T-helper 1 cell (primary cell): ENCODE measurements at places on chromosomes 3 and 15.

DNA sequence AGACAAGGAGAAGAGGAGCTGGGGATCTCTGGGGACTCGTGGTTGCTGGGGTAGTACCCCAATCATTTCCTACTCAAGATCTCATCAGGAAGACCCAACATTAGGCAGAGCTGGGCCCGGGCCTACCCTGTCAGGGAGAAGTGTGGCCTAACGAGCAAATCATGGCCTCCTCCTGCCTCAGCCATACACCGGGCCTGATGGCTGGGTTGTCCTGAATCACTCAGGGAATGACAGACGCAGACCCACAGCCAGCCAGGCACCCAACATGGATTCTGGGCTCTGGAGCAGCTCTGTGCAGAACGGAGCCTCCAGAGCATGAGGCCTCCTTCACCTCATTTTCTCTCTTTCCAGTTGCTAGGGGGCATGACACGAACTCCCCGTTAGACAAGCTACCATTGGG, 19.7 kb downstream of the ITGA11 start:
- no peak for DNase-seq

GRCh38 chr3:162138509-162138908, 641.9 kb downstream of the OTOL1 start:
- DNase-seq: no peak

DNA sequence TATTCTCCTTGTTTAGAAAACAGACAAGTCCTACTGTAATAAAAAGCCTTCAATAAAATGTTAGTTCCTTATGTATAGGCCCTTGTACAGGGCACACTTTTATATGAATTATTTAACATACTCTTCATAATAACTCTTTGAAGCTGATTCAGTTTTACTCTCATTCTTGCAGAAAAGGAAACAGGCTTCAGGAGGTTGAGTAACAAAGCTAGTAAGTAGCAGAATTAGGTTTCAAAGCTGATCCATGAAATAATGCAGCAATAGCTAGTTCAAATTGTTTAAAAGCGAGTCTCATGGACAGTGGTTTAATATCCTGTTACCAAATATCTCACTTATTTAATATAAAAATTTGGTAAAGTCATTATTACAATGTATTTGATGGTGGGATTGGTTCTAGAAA, 25.0 kb downstream of the TCF12 start:
- no peak for DNase-seq

DNA sequence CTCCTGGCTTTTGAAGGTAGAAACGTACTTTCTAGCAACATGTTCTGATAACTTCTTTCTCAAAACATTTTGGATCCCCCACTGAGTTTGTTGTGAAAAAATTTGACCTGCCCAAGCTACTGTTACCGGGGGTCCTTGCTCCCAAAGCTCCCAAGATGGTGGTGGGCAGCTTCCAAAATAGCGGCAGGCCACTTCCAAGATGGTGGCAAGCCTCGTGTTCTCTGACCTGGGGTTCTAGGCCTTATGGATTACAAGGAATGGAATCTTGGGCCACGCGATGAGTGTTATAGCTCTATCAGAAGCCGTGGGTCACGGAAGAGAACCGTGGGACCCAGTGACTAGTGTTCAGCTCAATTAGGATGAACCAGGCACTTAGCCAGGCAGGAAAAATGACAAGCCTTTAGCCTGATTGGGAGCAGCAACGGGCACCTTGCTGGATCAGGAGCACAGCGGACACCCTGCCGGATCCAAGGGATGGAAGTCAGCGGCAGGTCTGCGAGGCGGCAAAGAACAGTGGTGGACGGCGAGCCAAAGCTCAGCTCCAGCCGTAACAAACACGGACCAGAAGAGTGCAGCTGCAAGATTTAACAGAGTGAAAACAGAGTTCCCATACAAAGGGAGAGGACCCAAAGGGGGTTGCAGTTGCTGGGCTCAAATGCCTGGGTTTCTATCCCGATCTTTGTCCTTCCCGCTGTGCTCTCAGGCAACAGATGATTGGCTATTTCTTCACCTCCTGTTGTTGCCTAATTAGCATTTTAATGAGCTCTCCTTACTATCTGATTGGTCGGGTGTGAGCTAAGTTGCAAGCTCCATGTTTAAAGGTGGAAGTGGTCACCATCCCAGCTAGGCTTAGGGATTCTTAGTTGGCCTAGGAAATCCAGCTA, 133.3 kb downstream of the WDR72 start:
- DNase-seq: no peak

DNA sequence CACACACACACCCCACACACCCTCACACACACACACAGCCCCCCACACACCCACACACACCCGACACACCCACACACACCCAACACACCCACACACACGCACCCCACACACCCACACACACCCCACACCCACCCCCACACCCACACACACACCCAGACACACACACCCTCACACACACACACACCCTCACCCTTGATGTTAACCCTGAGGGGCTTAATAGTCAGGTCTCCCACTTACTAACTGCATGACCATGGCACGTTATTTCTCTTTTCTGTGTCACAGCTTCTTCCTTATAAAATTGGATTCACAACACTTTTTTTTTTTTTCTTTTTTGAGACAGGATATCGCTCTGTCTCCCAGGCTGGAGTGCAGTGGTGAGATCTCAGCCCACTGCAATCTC, 2.8 kb downstream of the GRM2 start:
- DNase-seq: no peak

- DNase-seq: no peak
Measured at GRCh38 chr15:81097890-81098280, 36.2 kb upstream of the CFAP161 start.

GRCh38 chr3:81339040-81339845, 422.2 kb downstream of the GBE1 start:
- no peak for DNase-seq
